ENCODE measurements at places on chromosomes 6 and 20.

DNA sequence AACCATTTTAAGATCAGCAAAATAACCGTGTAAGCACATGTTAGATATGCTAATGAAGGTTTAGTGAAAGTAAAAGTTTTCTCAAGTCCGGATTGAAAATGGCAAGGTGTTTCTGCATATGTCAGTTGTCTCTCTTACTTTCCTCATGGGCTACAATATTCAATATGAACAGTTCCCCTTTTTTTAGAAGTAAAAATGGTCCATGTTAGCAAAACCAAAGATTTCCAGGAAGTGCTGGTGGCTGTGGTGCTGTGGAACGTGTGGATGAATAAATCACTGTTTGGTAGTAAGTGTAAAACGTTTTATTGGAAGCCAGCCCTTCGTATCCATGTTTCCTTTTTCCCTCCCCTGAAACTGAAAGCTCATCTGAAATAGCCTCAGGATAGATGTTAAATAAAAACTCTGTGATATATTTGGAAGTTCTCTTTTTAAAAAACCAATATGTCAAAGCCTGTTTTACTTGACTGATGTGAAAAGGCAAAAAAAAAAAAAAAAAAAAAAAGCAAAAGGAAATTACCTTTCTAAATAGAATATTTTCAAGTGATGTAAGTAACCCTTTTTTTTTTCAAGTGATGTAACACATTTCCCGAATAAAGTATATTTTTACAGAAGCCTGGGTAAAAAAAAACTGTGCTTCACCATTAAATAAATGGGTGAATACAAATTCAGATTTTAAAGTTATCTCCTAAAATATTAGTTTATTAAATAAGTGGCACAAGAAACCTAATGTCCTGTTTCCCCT, 41.9 kb downstream of the PLEKHG1 start:
- DNase-seq, result no peak

GRCh38 chr6:139522511-139523220, 148.2 kb upstream of the CITED2 start:
- DNase-seq, result no peak

DNA sequence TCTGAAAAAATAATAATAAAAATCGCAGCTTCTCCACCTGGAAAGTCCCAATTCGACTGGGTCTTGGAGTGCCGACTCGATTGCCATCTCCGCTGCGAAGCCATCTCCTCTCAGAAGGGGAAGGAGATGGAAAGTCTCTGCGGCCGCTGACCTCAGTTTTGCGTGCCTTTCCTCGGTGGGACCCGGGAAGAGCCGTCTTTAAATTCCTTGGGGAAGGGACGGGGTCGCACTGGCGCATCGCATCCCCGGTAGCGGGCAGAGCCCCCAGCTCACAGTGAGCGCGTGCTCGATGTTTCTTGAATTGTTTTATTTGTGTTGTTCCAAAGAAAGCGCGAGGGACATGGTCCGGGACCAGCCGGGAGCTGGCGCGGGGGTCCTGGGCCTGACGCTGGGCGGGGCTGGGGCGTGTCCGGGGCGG, 270 bp upstream of the TIAM2 start:
- no peak for DNase-seq

GRCh38 chr6:160386869-160387530, 38.8 kb downstream of the SLC22A3 start:
- no peak for DNase-seq

GRCh38 chr6:53793318-53794136, 1.3 kb upstream of the LRRC1 start:
- no peak for DNase-seq

GRCh38 chr6:3458706-3459421, 2.0 kb upstream of the SLC22A23 start:
- DNase-seq, result no peak

DNA sequence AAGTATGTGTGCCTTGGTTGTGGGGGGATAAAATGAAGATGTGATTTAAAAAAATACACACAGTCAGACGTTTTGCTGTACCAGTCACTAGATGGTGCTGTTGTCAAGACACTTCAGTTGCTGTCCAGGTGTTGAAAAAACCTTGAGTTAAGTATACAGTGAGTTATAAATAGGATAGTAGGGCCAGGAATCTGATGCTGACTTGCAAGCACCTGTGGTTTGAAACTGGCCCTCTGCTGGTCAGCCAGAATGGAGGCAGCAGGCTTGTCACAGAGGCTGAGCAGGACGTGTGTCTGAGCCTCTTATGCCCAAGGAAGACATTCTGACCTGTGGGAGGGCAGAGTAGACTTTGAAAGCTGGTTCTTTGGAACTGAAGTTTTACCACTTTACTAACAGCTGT, 27.8 kb downstream of the RNF8 start:
- peak; percentile 46 for DNase-seq

- no peak for DNase-seq
These were observed 68.2 kb upstream of the AGPAT4 start for GRCh38 chr6:161342039-161342438.

DNA sequence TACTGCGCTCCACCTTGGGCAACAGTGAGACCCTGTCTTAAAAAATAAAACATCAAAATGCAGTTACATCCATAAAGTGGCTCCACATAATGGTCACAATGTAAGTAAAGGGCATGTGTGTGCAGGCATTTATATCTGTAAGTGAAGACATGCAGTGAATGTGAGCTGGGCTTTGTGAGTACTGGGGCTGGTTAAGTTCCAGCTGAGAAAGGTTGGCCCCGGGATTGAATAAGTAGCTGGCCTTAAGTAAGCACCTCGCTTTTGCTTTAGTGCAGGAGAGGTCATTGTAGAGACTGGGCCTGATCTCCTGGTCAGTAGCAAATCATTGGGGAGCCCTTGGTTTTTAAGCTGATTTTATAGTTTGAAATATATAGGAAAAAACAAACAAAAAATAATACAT, 8.0 kb downstream of the QKI start:
- DNase-seq, result no peak

DNA sequence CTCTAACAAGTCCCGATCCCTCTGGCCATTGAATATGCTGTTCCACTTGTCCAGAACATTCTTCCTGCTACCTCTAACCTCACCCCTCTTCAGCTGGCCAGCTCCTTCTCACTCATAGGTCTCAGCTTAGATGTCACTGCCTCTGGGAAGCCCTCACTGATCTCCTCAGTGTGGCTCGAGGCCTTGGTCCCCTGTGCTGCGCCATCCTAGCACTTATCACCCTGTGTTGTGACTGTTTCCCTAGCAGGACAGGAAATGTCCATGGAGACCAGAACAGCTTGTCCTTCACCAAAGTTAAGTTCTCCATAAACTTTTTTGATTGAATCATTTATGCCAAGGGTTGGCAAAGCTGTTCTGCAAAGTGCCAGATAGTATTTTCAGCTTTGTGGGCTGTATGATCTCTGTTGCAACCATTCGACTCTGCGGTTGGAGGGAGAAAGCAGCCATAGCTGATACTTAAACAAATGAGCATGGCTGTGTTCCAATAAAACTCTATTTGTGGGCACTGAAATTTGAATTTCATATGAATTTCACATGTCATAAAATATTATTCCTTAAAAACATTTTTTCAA, 6.5 kb upstream of the BNIP5 start:
- DNase-seq, result no peak

GRCh38 chr6:85400331-85400730, 49.6 kb upstream of the NT5E start:
- no peak for DNase-seq

- DNase-seq, result no peak
These were observed 57.6 kb downstream of the GOPC start for GRCh38 chr6:117544716-117545115.

- DNase-seq, result no peak
These were observed 112.8 kb upstream of the INSM1 start for GRCh38 chr20:20255099-20255498.

- no peak for DNase-seq
These were observed 112.2 kb upstream of the TNFAIP3 start for GRCh38 chr6:137754866-137755265.

GRCh38 chr6:134549854-134550253, 231.9 kb upstream of the SGK1 start:
- DNase-seq, result no peak

DNA sequence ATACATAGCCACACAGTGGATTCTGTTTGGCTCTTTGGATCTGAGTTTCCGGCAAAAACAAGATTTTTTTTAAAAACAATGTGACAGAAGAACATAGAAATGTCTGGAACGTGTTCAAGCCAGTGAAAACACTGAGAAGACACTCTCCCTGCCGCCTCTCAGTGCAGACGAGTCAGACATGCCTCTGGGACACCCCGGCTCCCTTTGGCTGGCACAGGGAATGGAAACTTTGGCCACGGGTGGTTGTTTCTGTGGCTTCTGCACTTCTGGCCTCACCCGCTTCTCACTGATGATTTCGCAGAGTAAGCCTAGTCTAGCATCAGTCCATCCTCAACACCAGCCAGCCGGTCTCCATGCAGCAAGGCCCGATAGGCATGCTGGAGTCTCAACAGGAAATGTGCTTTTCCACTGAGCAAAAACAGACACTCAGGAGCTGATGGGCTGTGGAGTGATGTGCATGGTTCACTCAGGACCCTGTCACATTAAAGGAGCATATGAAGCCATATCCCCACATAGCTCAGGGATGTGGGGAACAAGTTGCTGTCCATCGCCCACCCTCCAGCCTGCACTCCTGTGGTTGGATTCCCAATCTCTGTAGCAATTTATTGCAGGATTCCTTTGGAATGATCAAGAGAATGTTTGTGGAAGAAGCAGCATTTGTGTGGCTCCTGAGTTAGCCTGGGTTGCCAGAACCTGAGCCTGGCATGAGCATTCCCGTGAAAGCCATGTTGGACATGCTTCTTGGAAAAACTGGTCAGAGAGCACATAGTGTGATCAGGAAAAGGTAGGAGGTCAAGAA, 262.0 kb upstream of the RIN2 start:
- no peak for DNase-seq

DNA sequence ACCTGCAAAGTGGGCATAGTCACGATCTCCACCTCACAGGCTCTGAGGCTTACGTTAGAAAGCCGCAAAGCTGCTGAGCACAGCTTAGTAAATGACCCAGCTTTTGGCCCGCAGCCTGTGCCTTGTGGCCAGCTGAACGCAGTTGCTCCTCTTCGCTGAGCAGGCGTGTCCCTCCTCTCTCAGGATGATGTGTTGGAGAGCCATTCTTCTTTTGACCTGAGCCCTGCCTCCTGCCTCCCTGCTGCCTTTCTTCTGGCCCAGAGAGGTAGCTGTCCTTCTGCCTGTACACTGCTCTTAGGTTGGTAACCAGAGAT, 47.6 kb upstream of the MYL9 start:
- DNase-seq, result peak; percentile 52

DNA sequence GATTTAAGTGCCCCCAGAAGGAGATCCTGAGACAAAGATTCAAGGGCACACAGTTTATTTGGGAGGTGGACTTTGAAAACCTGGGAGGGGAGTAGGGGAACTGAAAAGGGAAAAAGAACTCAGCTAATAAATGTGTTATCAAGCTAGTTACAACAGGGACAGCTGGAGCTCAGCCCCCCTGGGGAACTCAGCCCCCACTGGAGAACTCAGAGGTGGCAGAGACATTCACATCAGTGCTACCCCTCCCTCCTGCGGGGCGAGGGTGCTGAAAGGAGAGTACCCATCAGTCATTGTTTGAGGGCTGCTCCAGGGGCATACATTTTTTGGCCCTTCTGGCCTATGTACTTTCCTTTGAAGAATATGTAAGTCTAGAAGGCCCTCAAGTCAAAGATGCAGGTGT, 101.4 kb downstream of the LRFN2 start:
- DNase-seq, result no peak

- DNase-seq, result no peak
These were observed 21.2 kb downstream of the TFAP2A start for GRCh38 chr6:10393544-10394225.

DNA sequence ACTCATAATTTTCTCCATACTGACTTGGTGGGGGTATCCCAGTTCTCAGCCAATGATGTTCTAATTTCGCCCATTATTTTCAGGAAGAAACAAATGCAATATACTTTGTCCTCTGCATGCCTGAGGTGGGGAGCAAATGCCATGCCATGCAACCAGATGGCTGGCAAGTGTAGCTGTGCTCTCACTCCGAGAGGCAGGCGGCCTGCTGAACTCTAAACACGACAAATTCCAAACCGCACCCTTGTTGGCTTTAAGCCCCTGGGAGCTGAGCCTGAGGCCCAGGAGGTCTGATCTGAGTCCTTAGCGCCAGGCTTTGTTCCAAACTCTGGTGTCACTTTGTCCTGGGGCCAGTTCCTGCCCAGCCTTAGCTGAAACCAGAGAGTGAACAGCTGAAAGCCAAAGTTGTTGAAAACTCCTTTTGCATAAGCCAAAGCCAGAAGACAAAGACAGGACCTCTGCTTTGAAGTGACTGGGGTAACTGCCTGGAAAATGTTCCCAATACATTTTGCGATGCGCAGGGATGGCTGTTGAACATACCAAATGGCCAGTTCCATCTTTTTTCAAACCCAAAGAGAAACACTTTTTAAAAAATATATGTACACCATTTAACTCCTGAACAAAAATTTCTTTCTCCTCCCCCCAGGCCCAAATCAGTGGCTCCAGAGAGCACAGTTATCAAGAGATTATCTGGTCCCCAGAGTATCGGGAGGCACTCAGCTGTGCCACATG, 46.2 kb downstream of the TTI1 start:
- DNase-seq, result no peak

GRCh38 chr20:63740070-63740626, 572 bp downstream of the SLC2A4RG start:
- no peak for DNase-seq
